Pancreas (tissue), 10 donors: ENCODE measurements at places on chromosomes 1 and 21. TPM values are rescaled to one million over a fixed set of nuclear protein-coding genes. Genes with fewer than 3 reads are reported as not detected.

GRCh38 chr1:23613191-23614031 lies 54.1 kb upstream of the ID3 start:
- no peak overlapping the region for H3K27ac ChIP-seq
- H3K27me3 ChIP-seq: no peaks in the 10 kb centered on the region
- no peak overlapping the region for H3K4me3 ChIP-seq

GRCh38 chr1:185816460-185816859 lies 82.3 kb downstream of the HMCN1 start:
- no peak for DNase-seq
- no peak overlapping the region for H3K4me3 ChIP-seq
- H3K36me3 ChIP-seq: no peaks in the 10 kb centered on the region
- H3K27me3 ChIP-seq: no peaks in the 10 kb centered on the region
- no peak overlapping the region for H3K27ac ChIP-seq

- H3K4me1 ChIP-seq: no peaks in the 10 kb centered on the region
- DNase-seq: no peak
- no peak overlapping the region for H3K27ac ChIP-seq
- H3K4me3 ChIP-seq: no peak overlapping the region
Measured at GRCh38 chr1:60386249-60386648, 312.7 kb upstream of the C1orf87 start.

DNA sequence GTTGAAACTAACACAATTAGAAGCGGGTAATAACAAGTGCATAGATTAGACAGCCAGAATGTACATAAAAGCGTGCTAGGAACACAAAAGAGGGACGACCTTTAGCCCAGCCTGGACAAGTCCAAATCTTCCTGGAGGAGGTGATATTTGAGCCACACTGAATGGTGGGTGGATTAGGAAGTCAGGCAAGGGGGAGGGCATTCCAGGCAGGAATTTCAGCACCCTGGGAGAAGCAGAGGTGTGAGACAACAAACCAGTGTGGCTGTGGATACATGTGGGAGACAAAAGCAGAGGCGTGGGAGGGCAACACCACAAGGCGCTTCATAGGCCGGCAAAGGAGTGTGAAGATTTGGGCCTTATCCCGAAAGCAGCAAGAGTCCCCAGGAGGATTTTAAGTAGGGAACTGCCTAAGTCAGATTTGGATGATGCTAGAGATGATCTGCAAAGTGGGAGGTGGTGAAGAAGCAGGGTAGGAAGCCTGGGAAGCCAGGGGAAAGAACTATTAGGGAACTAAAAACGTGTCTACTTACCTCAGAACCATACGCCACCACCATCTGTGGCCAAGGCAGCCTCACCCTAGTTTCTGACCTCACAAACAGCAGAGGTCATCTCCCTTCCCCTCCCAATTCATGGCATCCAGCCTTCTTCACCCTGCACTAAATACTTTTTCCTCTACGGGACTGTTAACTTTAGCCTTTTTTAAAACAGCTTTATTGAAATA lies 81.8 kb downstream of the GLUL start:
- no peak overlapping the region for H3K27ac ChIP-seq
- H3K27me3 ChIP-seq: no peaks in the 10 kb centered on the region
- peaks cover 3% of the 10 kb centered on the region for H3K4me1 ChIP-seq
- H3K4me3 ChIP-seq: no peak overlapping the region

Gene ITLN1
- not detected for total RNA-seq

DNA sequence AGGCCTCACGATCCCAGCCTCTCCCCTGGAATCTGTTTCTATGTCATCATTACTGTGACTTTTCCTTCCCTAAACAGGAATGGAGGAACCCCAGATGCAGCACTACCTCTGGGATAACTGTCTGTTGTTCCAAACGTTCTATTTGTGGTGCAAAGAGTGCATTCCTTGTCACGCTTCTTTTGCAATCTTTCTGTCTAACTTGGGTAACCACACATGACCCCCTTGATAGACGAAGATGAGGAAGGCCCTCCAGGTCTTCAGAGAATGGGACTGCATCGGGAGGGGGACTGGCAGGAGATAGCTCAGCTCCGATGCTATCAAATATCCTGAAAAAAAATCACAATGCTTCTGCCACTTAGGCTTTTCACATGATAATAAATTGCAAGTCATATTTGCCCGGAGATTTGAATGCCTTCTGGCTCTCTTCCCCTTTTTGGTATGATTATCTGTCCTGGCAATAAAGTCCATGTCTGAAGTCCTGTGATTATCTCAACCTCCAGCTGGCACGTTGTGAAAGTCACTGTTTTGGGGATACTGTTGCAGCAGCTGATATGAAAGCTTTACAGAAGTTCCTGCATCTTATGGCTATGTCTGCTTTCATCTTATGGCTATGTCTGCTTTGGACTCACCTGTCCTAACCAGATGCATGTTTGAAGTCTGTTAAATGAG lies 148.7 kb upstream of the LMO4 start:
- no peaks in the 10 kb centered on the region for H3K36me3 ChIP-seq
- H3K4me3 ChIP-seq: no peak overlapping the region
- H3K27ac ChIP-seq: no peak overlapping the region
- H3K27me3 ChIP-seq: no peaks in the 10 kb centered on the region
- DNase-seq: no peak

DNA sequence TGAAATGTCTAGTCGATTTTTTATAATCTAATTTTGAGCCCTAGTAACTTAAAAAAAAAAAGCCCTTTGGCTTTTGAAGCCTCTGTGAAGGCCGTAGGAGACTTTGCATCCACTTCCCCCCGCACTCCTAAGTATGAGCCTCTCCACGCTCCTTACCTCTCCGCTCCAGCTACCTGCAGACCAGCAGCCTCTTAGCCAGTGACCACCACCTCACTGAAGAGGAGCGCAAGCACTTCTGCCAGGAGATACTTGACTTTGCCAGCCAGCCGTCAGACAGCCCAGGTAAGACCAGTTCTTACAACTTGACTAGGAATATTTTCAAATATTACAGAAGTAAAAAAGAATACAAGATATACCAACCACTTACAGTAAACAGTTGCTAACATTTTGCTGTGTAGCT lies 27.4 kb upstream of the PWP2 start:
- DNase-seq: no peak
- H3K4me1 ChIP-seq: no peaks in the 10 kb centered on the region
- no peak overlapping the region for H3K27ac ChIP-seq
- no peak overlapping the region for H3K4me3 ChIP-seq
- H3K27me3 ChIP-seq: no peaks in the 10 kb centered on the region
- peaks cover 44% of the 10 kb centered on the region for H3K36me3 ChIP-seq

DNA sequence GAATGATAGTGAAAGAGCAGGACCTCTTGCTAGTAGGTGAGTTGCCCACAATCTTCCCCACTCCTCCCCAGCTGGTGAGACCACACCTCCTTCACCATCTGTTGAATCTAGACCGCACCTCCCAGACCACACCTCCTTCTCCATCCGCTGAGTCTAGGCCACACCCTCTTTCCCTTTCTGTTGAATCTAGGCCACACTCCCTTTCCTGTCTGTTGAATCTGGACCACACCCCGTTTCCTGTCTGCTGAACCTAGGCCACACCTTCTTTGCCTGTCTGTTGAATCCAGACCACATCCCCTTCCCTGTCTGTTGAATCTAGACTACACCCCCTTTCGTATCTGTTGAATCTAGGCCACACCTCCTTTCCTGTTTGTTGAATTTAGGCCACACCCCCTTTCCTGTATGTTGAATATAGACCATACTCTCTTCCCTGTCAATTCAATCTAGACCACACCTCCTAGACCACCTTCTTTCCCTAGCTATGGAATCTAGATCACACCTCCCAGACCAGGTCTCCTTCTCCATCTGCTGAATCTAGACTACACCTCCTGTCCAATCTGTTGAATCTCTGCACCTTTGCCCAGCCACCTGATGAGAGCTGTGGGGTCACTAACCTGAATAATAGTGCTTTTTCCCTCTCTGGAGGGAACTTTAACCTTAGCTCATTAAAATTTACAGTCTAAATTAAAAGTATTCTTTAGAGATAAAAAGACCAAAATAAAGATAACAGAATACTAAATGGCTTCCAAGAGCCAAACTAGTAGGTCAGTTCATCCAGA lies 116.3 kb downstream of the DAB1 start:
- no peak overlapping the region for H3K27ac ChIP-seq
- H3K27me3 ChIP-seq: no peaks in the 10 kb centered on the region
- no peak overlapping the region for H3K4me3 ChIP-seq
- H3K36me3 ChIP-seq: no peaks in the 10 kb centered on the region
- no peaks in the 10 kb centered on the region for H3K4me1 ChIP-seq
- DNase-seq: no peak

- no peak overlapping the region for H3K4me3 ChIP-seq
- peaks cover 22% of the 10 kb centered on the region for H3K36me3 ChIP-seq
- H3K4me1 ChIP-seq: no peaks in the 10 kb centered on the region
- H3K27ac ChIP-seq: no peak overlapping the region
- DNase-seq: no peak
Measured at GRCh38 chr1:6223617-6224016, 12.1 kb downstream of the ICMT start.

Gene HENMT1
- 2.6 TPM for total RNA-seq

- no peak for DNase-seq
- H3K4me1 ChIP-seq: no peaks in the 10 kb centered on the region
- H3K36me3 ChIP-seq: no peaks in the 10 kb centered on the region
- no peak overlapping the region for H3K4me3 ChIP-seq
- no peaks in the 10 kb centered on the region for H3K27me3 ChIP-seq
Measured at GRCh38 chr1:33898406-33898805, 34.5 kb downstream of the HMGB4 start.

DNA sequence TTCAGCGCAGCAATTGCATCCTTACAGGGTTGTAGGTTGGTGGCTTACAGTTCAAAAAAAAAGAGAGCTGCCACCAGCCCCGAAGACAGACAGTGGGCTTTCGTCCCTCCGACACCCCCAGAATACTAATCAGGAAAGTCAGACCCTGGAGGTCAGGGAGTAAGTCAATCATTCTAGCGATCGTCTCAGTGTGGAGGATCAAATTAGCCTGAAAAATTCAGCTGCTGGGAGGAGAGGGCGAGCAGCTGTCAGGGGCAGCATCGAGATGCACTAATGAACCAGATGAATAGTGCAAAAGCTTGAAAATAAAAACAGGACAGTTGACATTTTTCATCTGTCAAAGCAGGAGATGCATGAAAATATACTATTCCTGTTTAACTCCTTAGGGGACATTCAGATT lies 138.4 kb downstream of the NEK7 start:
- no peak overlapping the region for H3K27ac ChIP-seq
- no peak for DNase-seq
- H3K4me3 ChIP-seq: no peak overlapping the region
- H3K27me3 ChIP-seq: no peaks in the 10 kb centered on the region

DNA sequence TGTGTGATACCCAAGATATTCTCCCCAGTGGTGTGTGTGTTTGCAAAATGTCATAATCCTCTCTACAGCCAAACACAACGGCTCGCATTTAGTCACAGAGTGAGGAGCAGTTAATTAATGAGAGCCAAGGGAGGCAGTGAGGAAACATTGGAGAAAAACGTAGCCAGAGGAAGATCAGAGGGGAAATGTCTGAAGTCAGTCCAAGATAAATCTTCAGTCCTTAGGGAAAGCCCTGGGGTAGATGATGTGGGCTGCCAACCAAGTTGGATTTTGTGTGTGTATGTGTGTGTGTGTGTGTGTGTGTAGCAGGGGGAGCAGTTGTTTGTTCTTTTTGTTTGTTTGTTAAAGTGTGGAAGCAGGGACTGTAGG lies 201.0 kb upstream of the PTBP2 start:
- H3K27me3 ChIP-seq: no peaks in the 10 kb centered on the region
- no peak overlapping the region for H3K27ac ChIP-seq
- no peaks in the 10 kb centered on the region for H3K4me1 ChIP-seq
- no peaks in the 10 kb centered on the region for H3K36me3 ChIP-seq
- no peak for DNase-seq

- H3K27me3 ChIP-seq: no peaks in the 10 kb centered on the region
- DNase-seq: peak; percentile 61
Measured at GRCh38 chr1:21888500-21888899, 48.6 kb downstream of the HSPG2 start.

GRCh38 chr1:58577654-58578030 lies 590 bp upstream of the TACSTD2 start:
- H3K36me3 ChIP-seq: no peaks in the 10 kb centered on the region
- H3K4me3 ChIP-seq: peak overlapping the region; percentile 70

Gene RNF186
- 29.3 TPM for total RNA-seq

GRCh38 chr1:28761189-28761588 lies 24.4 kb downstream of the YTHDF2 start:
- no peak for DNase-seq
- H3K4me1 ChIP-seq: peaks cover 15% of the 10 kb centered on the region
- H3K36me3 ChIP-seq: no peaks in the 10 kb centered on the region
- no peaks in the 10 kb centered on the region for H3K27me3 ChIP-seq
- no peak overlapping the region for H3K4me3 ChIP-seq

GRCh38 chr1:150887018-150887417 lies at the start of gene CTXND2:
Gene CTXND2, plus strand, starts transcription at chr1:150887136. Its CDS starts 25,179 bp downstream, at chr1:150912315.
- H3K27me3 ChIP-seq: no peaks in the 10 kb centered on the region
- no peak within 1 kb of the TSS for H3K4me3 ChIP-seq
- no peaks in the 10 kb centered on the region for H3K36me3 ChIP-seq
- no peaks in the 10 kb centered on the region for H3K4me1 ChIP-seq

Gene GTF2B
- total RNA-seq: 9.4 TPM

GRCh38 chr1:156388174-156389137 lies 19.4 kb downstream of the RHBG start:
- H3K27me3 ChIP-seq: no peaks in the 10 kb centered on the region
- no peak overlapping the region for H3K27ac ChIP-seq
- H3K36me3 ChIP-seq: no peaks in the 10 kb centered on the region

- DNase-seq: no peak
- H3K4me3 ChIP-seq: no peak overlapping the region
- H3K36me3 ChIP-seq: no peaks in the 10 kb centered on the region
- H3K4me1 ChIP-seq: no peaks in the 10 kb centered on the region
Measured at GRCh38 chr1:7410156-7410555, 360.9 kb upstream of the VAMP3 start.

DNA sequence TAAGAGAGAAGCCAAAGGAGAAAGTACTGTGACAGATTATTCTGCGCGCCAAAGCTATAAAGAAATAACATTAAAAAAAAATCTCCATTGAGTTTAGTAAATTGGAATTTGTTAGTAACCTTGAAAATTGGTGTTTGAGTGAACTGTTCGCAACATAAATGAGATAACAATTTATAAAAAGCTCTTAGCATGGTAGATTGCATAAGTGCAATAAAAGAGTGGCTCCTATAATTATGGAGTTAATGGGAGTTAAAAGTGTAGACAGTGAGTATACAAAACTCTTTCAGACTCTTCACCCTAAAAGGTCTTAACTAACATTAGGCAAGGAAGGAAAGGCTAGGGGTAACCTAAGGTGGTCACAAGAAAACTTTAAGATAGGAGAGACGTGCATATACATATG lies 50.6 kb downstream of the RPRD2 start:
- H3K4me3 ChIP-seq: no peak overlapping the region
- DNase-seq: no peak
- H3K27me3 ChIP-seq: no peaks in the 10 kb centered on the region
- no peak overlapping the region for H3K27ac ChIP-seq

DNA sequence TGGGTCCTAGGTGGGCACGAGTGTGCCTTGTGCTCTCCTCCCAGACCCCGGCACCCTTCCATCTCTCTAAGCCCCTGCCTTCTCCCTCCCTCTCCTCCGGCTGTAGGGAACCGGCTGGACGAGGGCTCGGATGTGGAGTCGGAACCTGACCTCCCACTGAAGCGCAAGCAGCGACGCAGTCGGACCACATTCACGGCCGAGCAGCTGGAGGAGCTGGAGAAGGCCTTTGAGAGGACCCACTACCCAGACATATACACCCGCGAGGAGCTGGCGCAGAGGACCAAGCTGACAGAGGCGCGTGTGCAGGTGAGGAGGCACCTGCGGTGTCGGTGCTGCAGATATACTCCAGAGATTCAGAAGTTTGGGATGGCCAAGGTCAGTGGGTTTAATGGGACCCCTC lies 61.0 kb downstream of the PAX7 start:
- no peaks in the 10 kb centered on the region for H3K36me3 ChIP-seq
- no peak overlapping the region for H3K27ac ChIP-seq
- H3K4me1 ChIP-seq: no peaks in the 10 kb centered on the region

Gene CD160
- not detected for total RNA-seq
